Left renal cortex interstitium (tissue), 4 donors: ENCODE measurements at places on chromosomes 5 and 9.

GRCh38 chr5:72508241-72509170, 1.3 kb upstream of the ZNF366 start:
- no peak for DNase-seq

GRCh38 chr5:121257621-121258020, 594.1 kb upstream of the FTMT start:
- DNase-seq: no peak

- DNase-seq: no peak
Observed at GRCh38 chr9:120531683-120532300, 48.2 kb downstream of the CDK5RAP2 start.

- no peak for DNase-seq
Observed at GRCh38 chr9:105979290-105979689, 284.9 kb downstream of the TMEM38B start.
